ENCODE measurements at places on chromosomes 16 and 17. TPM values are rescaled to one million over a fixed set of nuclear protein-coding genes. Genes with fewer than 3 reads are reported as not detected.

The NPIPA2 gene
- 0.80 TPM for polyA plus RNA-seq

The TAC4 gene
- polyA plus RNA-seq: not detected

The SLC12A3 gene
- not detected for polyA plus RNA-seq

The KRTAP9-4 gene
- not detected for polyA plus RNA-seq

DNA sequence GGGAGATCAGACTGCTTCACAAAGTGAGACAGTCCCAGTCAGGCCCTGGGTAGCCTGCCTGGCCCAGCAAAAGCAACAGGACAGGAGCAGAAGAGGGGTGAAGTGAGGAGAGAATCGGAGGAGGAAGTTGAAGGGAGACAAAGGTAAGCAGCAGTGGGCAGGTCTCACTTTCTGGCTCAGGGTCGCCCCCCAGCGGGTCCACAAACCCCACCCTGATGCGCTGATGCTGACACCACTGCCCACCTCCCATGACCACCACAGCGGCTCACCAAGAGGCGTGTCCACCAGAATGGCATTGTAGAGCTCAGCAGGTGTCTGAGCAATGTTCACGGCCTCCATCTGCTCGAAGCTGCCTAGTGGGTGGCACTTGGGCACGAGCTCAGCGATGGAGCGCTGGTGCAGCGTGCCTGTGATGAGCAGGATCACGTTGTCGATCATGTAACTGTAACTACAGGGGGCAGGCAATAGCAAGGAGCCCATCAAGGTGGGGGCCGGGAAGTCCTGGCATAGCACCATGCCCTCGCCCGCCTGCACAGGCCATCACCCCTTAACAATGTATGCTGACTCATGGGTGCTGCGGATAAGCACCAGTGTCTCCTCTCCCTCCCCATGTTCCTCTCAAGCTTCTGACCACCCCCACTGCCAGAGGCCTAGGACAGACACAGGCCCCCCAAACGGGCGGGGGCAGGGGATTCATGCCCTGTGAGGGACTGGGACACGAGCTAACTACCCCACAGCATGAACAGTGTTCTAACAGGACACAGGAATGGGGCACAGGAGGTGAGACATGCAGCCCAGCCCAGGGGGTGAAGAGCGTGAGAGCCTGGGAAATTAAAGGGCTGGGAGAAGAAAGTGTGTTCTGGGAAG lies 13.6 kb downstream of the HSD11B2 start:
- no peak for DNase-seq
- H3K36me3 ChIP-seq: no peaks in the 10 kb centered on the region
- H3K4me3 ChIP-seq: no peak overlapping the region
- no peaks in the 10 kb centered on the region for H3K27me3 ChIP-seq
- no peak overlapping the region for H3K27ac ChIP-seq

DNA sequence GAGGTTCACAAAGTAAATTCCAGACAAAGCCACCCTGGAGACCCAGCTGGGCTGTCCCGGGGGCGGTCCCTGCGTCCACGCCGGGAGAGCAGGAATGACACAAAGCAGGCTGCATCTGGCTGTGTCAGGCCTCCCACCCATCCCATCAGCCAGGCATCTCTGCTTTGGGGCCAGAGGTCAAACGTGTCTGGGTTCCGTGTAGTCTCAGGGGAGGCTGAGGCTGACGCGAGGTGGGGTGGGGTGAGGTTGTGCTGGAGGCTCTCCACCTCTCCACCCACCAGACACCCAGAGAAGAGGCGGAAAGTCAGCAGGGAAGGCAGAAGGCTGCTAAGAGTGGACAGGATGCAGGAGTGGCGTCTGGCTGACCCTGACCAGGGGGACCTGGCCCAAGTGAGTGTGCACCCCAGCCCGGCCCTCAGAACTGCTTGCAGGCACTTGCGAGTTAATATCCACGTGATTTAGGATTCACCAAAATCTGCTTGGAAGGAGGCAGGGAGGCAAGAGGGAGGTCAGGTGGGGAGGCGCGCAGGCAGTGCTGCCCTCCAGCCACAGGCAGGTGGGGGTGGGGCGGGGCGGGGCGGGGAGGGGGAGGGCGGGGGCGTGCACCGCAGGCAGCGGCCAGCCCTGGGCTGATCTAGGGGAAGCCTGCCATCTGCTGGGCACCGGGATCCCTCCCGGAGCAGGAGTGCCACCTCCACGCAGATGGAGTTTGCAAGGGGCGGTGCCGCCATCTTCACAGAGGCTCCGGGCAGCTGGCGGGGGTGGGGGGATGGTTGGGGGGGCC lies 44.3 kb downstream of the TBC1D16 start:
- DNase-seq: peak; percentile 100
- no peaks in the 10 kb centered on the region for H3K27me3 ChIP-seq
- H3K4me1 ChIP-seq: peaks cover 21% of the 10 kb centered on the region
- H3K36me3 ChIP-seq: no peaks in the 10 kb centered on the region

DNA sequence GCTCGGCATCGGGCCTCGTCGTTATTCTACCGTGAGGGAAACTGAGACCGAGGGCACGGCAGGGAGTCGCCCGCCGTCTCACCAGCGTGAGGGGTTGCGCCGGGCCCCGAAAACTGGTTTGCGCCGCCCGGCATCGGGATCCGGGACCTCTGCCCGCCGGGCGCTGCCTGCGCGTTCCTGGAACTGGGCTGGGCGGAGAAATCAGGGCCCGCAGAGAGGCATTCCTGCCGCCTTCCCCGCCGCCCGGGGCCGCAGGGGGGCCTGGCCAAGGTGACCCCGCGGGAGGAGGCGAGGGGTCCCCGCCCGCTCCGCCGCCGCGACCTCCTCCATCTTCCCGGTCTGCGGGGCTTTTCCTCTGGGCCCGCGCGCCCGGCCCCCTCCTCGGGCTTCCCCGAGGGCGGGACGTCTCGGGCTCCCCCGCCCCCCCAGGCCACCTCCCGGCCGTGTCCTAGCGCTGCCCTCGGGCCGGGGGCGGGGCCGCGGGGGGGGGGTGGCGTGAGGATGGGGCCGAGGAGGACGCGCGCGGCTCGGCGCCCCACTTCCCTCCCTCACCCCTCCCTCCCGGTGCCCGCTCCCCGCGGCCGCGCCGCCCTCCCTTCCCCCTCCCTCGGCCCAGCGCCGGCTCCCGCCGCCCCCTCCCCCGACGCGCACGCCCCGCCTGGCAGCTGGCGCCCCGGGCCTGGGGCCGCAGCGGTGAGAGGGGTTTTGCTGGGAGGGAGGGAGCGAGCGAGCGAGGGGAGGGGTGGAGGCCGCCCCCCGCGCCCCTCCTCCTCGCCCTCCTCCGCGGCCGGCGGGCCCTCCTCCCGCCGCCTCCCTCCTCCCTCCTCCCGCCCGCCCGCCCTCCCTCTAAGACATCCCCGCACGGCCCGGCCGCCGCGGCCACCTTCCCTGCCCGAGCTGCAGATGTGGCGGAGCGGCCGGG lies at the start of gene GLIS2:
Gene GLIS2 (plus strand): TSS at position 882 of the 922 bp plus-strand sequence. CDS start 16,214 bp downstream, outside the sequence.
- DNase-seq: peak; percentile 94
- H3K36me3 ChIP-seq: no peaks in the 10 kb centered on the region
- peaks cover 41% of the 10 kb centered on the region for H3K4me1 ChIP-seq
- peak within 1 kb of the TSS; percentile 78 for H3K27ac ChIP-seq
- H3K27me3 ChIP-seq: no peaks in the 10 kb centered on the region
- H3K4me3 ChIP-seq: peak within 1 kb of the TSS; percentile 76

- H3K27ac ChIP-seq: no peak overlapping the region
- H3K4me1 ChIP-seq: 0 out of 2 replicates have a peak, but pooled peaks cover 7% of the 10 kb centered on the region
- no peak for DNase-seq
- H3K36me3 ChIP-seq: peaks cover 31% of the 10 kb centered on the region
Measured at GRCh38 chr16:72884037-72884436, 163.9 kb downstream of the ZFHX3 start.

DNA sequence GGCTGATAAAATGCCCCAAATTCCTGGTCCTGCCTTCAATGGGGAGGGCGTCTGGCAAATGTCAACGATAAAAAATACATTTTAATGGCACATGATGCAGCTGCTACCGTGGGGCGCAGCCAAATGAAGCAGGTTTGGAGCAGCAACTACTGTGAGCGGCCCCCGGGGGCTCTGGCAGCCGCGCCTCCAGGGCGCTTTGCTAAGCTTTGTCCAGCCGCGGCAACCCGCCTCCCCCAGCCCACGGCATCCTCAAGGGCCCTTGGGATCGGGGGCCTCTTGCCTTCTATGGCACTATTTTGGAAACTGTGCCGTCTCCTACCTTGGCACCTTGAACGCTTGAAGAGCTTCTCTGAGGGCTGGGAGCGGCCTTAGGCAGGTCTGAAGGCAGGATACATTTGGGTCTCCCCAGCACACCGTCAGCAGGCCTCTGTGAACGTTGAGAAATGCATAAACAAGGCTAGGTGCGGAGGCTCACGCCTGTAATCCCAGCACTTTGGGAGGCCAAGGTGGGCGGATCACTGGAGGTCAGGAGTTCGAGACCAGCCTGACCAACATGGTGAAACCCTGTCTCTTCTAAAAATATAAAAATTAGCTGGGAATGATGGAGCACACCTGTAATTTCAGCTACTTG lies 25.1 kb downstream of the TBX4 start:
- H3K4me1 ChIP-seq: no peaks in the 10 kb centered on the region
- H3K4me3 ChIP-seq: no peak overlapping the region
- H3K27me3 ChIP-seq: no peaks in the 10 kb centered on the region
- no peak overlapping the region for H3K27ac ChIP-seq
- no peaks in the 10 kb centered on the region for H3K36me3 ChIP-seq

GRCh38 chr16:16007743-16008111 lies 58.3 kb downstream of the ABCC1 start:
- no peak overlapping the region for H3K27ac ChIP-seq
- no peak for DNase-seq
- no peaks in the 10 kb centered on the region for H3K27me3 ChIP-seq
- peaks cover 13% of the 10 kb centered on the region for H3K36me3 ChIP-seq
- H3K4me1 ChIP-seq: no peaks in the 10 kb centered on the region

DNA sequence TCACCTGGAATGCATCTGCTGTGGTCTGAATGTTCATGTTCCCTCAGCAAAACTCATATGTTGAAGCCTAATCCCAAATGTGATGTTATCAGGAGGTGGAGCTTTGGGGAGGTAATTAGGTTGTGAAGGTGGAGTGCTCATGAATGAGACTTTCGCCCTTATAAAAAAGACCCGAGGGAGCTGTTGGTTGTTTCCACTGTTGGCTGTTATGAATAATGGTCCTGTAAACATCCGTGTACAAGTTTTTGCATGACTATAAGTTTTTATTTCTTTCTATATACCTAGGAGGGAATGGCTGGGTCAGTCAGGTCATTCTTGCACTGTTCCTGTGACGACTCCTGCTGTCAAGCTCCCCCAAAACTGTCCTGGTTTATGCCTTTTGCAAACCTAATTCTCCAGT lies 9.6 kb upstream of the CHP2 start:
- H3K4me1 ChIP-seq: no peaks in the 10 kb centered on the region
- H3K36me3 ChIP-seq: no peaks in the 10 kb centered on the region
- H3K27ac ChIP-seq: no peak overlapping the region
- H3K4me3 ChIP-seq: no peak overlapping the region

- H3K36me3 ChIP-seq: no peaks in the 10 kb centered on the region
- no peak overlapping the region for H3K4me3 ChIP-seq
- peaks cover 5% of the 10 kb centered on the region for H3K27me3 ChIP-seq
- no peak overlapping the region for H3K27ac ChIP-seq
Measured at GRCh38 chr17:83152745-83153611, 73.6 kb downstream of the METRNL start.
